ENCODE measurements at places on chromosomes 7 and 10.

DNA sequence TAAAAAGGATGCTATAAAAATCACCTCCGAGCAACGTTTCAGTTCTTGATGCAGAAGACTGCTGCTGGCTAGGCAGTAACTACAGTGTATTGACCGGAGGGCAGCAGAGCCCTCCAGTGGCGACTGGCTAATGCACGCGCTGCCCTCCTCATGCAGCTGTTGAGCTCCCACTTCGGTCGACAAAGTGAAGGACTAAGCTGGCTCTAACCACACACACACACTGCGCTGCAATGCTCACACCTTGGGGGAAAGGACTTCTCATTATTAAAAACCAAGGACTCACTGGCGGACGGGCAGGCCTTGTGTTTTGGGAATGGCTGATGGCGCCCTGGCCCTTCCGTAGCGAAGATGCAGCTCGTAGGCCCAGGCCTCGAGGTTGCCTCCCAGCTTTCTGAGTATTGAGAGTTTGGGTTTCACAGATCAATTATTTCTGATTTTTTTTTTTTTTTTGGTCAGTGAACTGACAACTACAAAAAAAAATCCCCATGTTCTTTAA lies 120.9 kb upstream of the DIP2C start:
- peak; percentile 61 for DNase-seq

GRCh38 chr10:132143162-132143561 lies 43.6 kb upstream of the DPYSL4 start:
- DNase-seq: no peak

- DNase-seq: no peak
Observed at GRCh38 chr10:72409167-72409566, 54.4 kb upstream of the DNAJB12 start.

DNA sequence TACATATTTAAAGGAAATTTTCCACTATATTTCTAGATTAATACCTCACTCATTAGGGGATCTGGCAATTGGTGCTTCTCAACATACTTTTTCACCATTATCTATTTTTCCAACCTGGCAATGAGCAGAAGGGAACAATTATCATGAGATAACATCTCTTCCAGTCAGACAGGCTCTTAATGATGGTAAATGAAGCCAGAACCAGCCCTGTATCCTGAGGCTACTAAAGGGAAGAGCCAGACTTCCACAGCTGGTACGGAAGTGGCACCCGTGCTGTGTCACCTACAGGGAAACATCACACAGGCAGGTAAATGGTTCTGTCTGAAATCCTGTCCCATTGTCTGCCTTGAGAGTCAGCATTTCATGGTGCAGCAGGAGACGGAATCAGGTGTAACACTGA lies 75.9 kb downstream of the ELMO1 start:
- DNase-seq: no peak

DNA sequence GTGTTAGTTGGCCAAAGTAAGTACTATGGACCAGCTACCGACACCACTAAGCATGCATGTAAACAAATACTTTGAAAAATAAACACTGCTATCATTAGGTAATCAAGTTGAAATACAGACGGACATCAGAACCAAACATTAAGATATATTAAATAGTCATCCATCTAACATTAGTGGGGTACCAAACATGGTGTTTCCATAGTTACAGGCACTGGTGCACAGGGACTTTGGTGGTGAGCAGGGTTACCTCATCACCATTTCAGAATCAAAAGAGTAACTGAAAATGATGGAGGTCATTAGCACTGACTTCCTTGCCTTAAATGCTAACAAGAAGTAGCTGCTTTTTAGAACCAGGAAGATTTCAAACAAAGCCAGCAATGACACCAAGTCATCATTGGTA lies 23.9 kb downstream of the EBLN1 start:
- DNase-seq: no peak

GRCh38 chr7:35512716-35513115 lies 182.2 kb downstream of the HERPUD2 start:
- DNase-seq: no peak

GRCh38 chr10:77081481-77081891 lies 556.1 kb downstream of the KCNMA1 start:
- DNase-seq: no peak

DNA sequence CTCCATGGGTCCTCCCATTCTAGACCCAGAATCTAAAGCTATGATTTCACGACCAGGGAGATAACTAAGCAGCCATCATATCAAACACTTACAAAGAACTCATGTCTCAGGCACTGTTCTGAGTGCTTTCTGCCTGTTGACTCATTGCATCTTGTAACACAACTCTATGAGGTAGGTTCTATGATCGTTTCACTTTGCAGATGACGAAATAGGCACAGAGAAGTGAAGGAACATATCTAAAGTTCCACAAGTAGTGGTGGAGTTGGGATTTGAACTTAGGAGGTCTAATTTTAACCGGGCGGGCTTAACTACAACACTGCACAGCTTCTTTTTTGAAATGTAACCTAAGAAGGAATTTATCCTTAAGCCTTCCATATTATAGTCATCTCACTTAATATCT lies 2.9 kb downstream of the RBP4 start:
- no peak for DNase-seq

GRCh38 chr10:79393924-79394610 lies 46.8 kb downstream of the PPIF start:
- no peak for DNase-seq

- no peak for DNase-seq
Observed at GRCh38 chr10:102538811-102539210, 35.0 kb downstream of the SUFU start.

DNA sequence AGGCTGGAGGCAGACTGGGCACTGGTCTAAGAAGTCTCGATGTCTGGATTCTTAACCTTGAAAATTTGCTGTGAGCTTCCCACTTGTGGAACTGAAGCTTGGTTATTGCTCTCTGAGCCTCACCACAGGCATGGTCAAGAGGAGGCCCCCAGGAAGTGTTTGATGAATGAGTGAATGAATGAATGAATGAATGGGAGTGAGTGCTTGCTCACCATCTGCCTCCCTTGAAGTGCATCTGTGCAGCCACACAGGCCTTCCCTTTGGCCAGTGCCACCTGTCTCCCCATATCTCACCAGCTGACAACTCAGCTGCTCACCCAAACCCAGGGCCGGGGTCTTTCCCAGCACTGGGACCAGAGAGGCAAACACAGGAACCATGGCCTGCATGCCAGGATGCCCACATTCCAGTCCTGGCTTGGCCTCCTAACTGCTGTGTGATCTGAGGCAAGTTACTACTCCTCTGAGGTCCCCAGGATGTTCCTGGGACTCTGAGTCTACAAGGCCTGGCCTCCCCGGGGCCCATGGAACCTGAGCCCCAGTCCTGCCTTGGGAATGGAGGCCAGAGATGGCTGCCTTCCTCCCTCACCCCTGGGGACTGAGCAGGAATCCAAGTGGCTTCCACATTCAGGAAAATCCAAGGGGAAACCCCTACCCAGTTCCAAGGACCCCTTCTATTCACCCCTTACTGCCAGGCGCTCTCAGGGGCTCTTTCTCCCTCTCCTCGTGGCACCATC lies 51.4 kb upstream of the SLC29A3 start:
- DNase-seq: no peak

- DNase-seq: no peak
Observed at GRCh38 chr7:190196-190595, 2.2 kb upstream of the FAM20C start.

DNA sequence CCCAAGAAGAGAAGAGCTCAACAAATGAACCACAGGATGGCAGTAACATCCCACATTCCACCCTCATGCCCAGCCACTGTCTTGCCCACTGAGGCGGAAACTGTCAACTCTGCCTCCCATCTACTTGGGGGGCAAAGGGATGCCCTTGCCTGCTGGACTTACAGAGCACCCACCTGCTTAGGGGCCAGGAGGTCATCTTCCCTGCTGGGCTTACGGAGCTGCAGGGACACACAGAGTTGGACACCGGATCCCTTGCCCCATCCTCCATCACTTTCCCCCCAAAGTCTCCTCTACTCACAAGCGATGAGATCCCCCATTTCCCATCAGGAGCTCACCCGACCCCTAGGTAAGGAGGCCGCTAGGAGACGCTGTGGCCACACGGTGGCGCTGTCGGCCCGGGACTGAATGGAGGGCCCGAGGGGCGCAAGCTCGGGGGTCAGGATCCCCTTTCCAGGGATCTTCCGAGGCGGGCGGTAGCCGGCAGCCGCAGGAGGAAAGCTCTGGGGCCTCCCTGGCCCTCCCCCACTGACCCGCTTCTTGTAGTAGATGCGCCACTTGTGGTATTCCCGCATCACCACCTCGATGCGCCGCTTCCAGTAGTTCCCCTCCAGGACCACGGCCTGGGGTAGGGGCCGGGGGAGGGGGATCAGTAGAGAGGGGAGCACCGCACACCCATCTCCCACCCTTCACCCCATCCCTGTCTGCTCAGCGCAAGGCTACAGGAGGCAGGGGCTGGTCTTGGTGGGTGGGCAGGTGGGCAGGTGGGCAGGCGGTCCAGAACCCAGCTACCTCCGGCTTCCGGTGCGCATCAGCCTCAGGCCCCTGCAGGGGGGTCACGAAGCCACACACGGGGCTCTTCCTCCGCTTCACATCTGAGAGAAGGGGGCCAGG lies 17.3 kb downstream of the MLXIPL start:
- no peak for DNase-seq

GRCh38 chr7:88111140-88111743 lies 108.6 kb downstream of the SRI start:
- DNase-seq: peak; percentile 41

DNA sequence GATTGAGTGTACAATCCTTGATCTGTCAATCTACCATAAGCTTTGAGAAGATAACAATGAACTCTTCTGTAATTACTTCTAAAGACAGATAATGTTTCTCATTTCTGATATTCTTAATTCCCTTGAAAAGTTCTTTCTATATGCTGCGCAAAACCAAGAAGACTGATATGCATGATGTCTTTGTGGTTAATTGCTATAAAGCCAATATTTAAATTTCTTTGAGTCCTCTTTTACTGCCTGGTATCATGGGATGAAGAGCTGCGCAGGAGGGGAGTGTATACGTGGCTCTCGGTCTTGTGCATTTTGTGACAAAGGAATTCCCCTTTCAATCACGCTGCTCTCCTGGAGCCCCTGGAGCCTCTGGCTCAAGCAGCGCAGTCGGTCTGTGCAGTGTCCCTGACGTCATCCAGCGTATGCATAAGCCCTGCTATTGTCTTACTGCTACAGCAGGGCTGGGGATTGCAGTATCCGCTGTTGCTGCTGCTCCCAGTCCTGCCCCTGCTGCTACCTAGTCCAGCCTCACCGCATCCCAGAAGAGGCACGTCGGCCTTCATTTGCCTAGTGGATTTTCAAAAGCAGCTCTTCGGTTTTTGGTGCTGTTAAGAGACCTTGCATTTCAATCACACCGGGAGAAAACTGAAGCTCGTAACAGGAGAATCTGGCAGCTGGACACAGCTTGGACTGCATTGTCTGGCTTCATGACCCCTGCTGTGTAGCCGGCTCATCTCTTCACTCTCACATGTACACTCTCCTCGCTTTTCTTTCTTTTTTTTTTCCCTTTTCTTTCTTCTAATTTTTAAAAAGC lies 66.7 kb downstream of the ST7 start:
- DNase-seq: peak; percentile 99

DNA sequence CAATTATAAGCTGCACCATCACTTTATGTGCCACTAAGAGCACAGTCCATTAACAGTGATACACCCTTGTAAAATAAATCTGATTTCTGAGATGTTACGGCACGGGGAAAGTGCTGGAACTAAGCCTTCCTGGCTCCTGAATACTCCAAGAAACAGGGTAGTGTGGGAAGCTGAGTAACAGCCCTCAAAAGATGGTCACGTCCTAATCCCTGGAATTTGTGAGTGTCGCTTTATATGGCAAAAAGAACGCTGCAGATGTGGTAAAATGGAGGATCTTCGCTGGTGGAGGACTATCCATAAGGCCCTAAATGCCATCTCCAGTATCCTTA lies 13.5 kb downstream of the ESYT2 start:
- no peak for DNase-seq

- DNase-seq: no peak
Observed at GRCh38 chr10:73814896-73815718, 3.7 kb upstream of the NDST2 start.

DNA sequence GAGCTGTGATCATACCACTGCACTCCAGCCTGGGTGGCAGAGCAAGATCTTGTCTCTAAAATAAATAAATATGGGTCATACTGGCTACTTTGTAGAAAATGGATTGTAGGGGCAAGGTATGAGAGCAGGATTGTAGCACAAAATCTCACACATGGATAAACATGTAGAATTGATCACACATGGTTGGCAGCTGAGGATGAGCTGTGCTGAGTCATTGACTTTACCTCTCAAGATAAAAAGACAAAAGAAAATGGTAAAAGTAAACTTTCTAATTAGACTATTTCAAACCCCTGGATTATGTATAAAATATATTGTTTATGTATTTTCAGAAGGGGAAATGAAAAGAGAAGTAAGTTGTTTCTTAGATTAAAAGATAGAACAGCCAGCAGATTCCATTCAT lies 69.3 kb downstream of the APBB1IP start:
- DNase-seq: no peak

GRCh38 chr7:35754741-35755140 lies 46.1 kb upstream of the SEPTIN7 start:
- DNase-seq: no peak

DNA sequence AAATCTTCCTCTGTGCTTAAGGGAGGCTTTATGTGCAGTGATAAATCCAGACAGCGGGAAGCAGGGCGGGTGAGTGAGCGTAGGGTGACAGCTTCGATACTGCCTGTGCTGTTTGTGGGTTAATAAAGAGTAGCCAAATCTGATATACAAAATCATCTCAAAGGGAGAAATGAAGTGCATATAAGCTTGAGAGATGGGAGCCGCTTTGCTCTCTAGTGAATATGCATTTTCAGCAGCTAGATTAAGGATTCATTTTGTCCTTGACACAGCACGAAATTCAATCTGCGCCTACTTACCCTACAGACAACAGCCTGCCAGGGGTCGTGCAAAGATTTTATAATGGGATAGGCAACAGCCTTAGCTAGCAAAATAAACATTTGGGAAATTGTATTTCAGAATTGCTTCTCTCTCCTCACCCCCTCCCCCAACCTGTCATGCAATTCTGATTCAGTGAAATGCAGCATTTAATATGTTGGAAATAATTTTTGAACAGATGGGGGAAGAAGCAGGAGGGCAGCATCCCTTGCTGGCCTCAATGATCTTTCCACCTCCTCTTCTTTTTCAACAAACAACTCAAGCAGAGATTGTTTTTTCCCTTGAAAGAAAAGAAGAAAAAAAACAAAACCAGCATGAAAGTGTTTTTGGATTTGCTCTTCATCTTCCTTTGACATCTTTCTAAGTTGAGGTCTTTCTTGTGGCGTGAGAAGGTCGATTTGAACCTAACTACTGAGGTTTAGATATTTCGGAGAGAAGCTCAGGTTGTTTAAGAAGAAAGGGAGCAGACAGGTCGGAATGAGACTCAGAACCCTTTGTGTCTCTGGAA lies 117.9 kb downstream of the AOAH start:
- DNase-seq: peak; percentile 8
